Suppressor macrophage (primary cell): ENCODE measurements at places on chromosomes 13 and 19.

- no peak for DNase-seq
These were observed 117.5 kb downstream of the CCNA1 start for GRCh38 chr13:36549755-36550154.

- DNase-seq, result peak; percentile 19
These were observed 3.3 kb upstream of the CEACAM7 start for GRCh38 chr19:41691268-41691970.

DNA sequence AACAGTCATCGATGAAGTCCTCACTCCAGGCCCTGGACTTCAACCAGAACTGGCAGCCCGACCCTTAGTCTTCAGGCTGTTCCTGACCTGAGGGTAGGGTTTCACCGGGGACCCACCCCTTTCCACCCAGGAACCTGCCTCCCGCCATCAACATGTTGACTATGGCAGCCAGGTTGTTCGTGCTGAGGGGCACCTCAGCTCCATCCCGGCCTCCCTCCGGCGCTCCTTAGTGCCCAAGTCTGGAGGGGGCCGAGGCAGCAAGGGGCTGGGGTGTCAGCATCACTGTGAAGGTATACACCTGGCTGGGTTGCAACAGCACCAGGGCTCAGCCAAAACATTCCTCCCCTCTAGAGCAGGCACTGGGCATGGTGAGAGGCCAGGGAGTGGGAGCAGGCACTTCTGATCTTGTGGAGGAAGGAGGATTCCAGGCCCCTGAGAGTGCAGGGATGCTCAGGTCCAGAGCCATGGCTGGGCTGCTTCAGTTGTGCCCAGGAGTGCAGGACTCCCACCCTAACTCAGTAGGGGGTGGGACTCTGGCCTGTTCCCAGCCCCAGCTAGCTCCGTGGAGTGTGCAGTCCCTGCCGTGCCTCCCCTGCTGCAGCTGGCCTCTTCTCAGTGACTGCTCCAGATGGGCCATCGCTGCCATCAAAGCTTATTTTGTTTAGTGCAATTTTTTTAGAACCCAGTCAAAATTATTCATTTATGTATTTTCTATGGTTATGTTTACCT lies 1445.9 kb downstream of the PCDH9 start:
- DNase-seq, result no peak

DNA sequence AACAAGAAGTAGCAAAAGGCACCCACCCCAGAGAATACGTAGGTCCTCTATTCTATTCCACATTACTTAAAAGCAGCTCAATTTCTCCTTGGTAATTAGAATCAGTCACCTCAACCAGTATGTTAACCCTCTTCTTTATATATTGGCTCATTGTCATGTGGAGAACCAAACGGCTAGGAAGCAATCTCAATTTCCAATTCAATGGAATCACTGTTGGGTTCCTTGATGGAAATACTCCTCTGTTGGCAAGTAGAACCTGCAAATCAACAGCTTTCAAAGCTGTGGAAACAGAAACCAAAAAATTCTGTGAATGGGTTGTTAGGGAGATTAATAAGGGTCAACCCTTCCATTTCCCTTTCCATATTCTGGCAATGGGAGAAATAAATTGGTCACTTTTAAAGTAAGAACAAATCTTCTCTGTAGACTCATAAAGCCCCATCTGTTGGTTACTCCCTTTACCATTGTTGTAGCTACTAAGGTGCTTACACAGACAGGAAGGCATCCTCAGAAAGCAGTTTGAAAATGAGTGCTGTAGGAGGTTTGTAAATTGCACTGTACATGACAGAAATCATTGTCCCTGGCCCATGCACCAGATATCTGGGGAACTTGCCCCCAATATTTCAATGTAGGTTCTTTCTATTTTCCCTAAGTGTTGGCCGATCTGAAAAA lies 138.6 kb upstream of the UFM1 start:
- DNase-seq, result no peak

GRCh38 chr13:22014469-22014868 lies 343.6 kb downstream of the FGF9 start:
- DNase-seq, result no peak

DNA sequence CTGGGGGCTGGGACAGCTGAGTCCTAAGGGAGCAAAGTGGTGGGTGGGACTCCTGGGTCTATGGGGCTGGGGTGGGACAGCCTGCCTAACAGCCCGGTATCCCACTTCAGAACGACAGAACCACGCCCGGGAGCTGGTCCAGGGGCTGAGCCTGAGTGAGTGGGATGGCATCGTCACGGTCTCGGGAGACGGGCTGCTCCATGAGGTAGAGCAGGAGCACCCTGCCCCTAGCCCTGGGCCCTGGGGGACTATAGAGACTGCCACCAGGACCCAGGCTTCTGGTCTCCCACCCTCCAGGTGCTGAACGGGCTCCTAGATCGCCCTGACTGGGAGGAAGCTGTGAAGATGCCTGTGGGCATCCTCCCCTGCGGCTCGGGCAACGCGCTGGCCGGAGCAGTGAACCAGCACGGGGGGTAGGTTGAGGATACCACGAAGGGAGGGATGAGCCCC lies 8.6 kb downstream of the SPHK2 start:
- no peak for DNase-seq

- peak; percentile 8 for DNase-seq
These were observed at the start of gene PHLDB3 for GRCh38 chr19:43504426-43505185. TSS of gene PHLDB3 (minus strand) at chr19:43504746. CDS start at chr19:43504118, 628 bp downstream.

GRCh38 chr13:24491845-24492244 lies 20.7 kb downstream of the PARP4 start:
- DNase-seq, result peak; percentile 4

- DNase-seq, result no peak
These were observed 104.4 kb downstream of the DNAJC15 start for GRCh38 chr13:43127827-43128226.

GRCh38 chr19:12994701-12995595 lies at the start of gene NFIX:
TSS of gene NFIX (plus strand) at chr19:12995475. CDS start at chr19:12995838, 363 bp downstream.
- DNase-seq, result peak; percentile 77

DNA sequence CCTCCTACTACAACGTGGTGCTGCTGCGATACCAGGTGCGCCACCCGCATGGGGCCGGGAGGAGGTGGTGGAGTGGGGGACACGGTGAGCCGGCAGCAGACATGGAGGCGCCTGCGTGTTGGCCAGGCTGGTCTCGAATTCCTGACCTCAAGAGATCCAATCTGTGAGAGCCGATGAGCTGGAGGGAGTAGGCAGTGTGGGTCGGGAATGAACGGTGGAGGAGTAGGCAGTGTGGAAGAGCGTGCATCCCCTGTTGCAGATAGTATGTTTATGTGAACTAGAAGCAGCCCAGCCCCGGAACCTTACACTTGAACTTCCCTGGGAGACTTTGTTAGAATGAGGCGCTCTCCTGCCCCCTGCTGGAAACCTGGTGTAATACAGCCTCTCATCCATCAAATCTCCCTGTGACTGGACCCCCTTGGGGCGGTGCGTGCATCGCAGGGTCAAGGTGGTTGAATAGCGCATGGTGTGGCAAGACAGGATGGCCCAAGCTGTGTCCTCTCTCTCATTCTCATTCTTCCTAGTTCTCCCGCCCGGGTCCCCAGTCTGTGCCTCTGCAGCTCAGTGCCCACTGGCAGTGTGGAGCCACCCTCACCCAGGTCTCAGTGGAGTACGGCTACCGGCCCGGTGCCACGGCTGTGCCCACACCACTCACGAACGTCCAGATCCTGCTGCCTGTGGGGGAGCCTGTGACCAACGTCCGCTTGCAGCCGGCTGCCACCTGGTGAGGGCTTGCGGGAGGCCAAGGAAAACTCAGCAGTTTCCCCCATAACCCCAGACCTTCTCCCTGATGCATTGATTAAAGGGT lies 10.5 kb upstream of the B3GNT3 start:
- peak; percentile 84 for DNase-seq

GRCh38 chr19:49788857-49789256 lies 22.1 kb downstream of the AP2A1 start:
- no peak for DNase-seq

GRCh38 chr19:30848636-30849425 lies 476.6 kb downstream of the ZNF536 start:
- no peak for DNase-seq

GRCh38 chr13:42350141-42350540 lies 78.2 kb downstream of the AKAP11 start:
- DNase-seq, result no peak

- no peak for DNase-seq
These were observed 494.6 kb downstream of the DCT start for GRCh38 chr13:93984876-93985275.

DNA sequence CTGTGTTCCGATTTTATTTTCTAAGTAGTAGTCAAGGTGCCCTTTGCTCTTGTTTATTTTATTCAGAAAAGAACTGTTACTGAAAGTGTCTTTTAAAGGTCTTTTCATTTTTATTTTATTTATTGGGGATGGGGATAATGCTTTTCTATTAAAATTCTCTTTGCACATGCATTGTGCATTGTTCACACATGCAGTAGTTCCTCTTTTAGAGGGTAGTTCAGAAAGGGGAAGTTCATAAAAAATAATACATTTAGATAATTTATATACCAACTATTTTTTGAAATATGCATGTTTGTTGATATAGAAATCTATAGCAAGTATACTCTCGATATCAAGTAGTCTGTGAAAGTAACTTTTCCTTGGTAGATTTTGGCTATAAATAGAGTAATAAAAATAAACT lies 3.5 kb downstream of the GPC5 start:
- no peak for DNase-seq

GRCh38 chr13:94822356-94822755 lies 110.0 kb upstream of the SOX21 start:
- no peak for DNase-seq

GRCh38 chr19:33374236-33374714 lies 766 bp downstream of the CEBPG start:
- peak; percentile 41 for DNase-seq

DNA sequence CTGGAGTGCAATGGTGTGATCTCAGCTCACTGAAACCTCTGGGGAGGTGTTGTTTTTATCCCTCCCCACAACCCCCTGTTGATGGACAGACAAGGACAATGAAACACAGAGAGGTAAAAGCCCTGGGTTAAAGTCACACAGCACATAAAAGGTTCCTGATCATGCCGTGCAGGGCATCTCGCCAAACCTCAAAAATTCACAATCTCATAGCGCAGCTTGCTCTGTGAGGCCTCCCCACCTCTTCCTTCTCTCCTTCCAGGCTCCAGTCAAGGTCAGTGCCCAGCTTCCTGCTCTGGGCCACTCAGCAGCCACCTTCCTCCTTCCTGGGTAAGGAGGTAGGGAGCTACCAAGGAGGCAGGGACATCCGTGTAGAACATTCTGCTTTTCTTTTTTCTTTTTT lies 2.3 kb downstream of the FUT2 start:
- DNase-seq, result peak; percentile 40

- no peak for DNase-seq
These were observed 14.0 kb downstream of the UNC13A start for GRCh38 chr19:17673937-17674799.

DNA sequence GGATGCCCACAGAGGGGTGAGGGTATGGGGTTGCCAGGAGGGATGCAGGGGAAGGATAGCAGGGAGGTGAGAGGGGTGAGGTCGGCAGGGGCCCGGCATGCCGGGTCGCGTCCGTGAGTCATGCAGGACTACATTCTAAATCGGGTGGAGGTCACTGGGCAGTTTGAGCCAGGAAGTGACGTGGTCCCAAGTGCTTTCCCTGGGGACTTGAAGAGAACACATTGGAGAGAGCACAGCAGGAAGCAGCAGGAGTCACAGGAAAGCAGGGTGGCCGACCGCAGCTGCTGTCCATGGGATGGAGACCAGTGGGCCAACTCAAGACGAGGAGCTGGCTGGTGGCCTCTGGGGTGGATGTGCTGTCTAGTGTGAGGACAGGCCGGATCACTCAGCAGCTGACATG lies 92.0 kb upstream of the WASF3 start:
- no peak for DNase-seq

DNA sequence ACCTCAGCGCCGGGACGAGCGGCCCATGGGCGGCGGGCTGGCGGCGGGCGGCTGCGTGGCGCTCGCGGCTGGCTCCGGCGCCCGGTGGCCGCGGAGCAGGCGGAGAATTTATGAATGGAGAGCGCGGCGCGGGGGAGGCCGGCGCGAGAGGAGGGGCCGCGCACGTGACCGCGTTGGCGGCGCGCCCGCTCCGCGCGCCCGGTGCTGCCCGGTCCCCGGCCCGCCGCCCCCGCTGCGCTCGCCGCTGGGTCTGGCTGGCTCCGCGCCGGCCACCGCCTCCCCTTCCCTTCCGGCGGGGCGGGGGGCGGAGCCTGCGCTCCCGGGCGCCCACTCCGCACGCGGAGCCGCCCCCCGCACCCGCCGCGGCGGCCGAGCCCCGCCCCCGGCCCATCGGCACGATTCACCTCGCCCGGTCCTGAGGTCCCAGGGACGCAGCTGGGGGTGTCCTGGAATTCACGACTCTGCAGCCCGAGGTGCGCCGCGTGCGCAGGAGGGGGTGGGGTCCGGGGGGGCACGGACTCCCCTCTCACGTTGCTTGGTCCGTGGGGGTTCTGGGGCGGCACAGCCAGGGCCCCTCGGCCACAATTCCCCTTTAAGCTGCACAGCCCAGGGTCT lies at the start of gene CBARP:
TSS of gene CBARP (minus strand) at position 252 of the 615 bp plus-strand sequence. CDS start 1,905 bp downstream, outside the sequence.
- DNase-seq, result peak; percentile 87

- peak; percentile 58 for DNase-seq
These were observed 12.1 kb upstream of the ZSCAN1 start for GRCh38 chr19:58021541-58022282.

DNA sequence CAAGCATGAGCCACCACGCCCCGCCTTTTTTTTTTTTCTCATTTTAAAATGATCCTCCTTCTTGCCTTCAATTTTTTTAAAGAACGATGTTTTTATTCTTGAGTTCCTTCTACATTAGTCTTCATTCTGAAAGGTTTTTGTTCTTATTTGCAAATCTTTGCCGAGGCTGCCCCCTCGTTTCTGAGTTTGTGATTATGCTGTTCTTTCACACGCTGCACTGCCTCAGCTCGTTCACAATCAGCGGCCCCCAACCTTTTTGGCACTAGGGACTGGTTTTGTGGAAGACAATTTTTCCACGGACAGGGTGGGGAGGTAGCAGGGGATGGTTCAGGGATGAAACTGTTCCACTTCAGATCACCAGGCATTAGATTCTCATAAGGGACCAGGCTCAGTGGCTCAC lies 26.6 kb downstream of the ZNF787 start:
- no peak for DNase-seq

DNA sequence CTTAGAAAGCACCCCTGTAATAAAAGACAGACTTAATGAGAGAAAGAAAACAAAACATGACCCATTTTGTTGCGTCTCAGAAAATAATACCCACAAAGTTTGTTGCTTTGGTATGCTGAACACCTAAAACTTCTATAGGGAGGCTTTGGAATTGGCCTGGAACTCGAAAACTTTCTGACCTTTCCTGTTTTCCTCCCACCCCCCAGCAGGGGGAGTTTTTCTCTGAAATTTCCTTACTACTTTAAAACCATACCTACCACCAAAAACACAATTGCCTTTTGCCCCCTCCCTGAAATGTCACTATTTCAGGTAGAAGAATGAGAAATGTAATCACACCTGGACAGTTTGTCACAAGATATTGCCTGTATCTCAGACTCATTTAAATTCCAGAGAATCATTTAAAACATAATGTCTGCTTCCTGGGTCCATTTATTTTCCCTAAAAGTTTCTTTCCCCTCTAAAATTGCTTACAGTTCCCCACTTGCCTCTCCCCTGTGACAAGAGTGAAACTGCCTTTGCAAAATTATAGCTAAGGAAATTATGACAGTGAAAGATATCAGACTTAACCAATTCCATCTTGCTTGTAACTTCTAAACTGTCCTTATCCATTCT lies 2700.2 kb downstream of the PCDH9 start:
- DNase-seq, result peak; percentile 24

GRCh38 chr19:52196256-52196967 lies 6.6 kb downstream of the PPP2R1A start:
- DNase-seq, result no peak
